Stimulated activated naive B cell treated with anti-CD40 and anti-IgM and Interleukin-4, amounts not matched to agents 10 μg/mL and 1 μg/mL and 100 μg/mL, for 72 hours (primary cell): ENCODE measurements at places on chromosomes 1 and 21.

GRCh38 chr1:229869687-229870086, 197.4 kb upstream of the GALNT2 start:
- no peak for DNase-seq
- no peak overlapping the region for H3K27ac ChIP-seq
- no peaks in the 10 kb centered on the region for H3K36me3 ChIP-seq
- H3K4me1 ChIP-seq = no peaks in the 10 kb centered on the region

GRCh38 chr1:198793714-198794113, 154.9 kb downstream of the PTPRC start:
- peaks cover 7% of the 10 kb centered on the region for H3K4me1 ChIP-seq
- H3K27ac ChIP-seq = no peak overlapping the region
- no peak overlapping the region for H3K4me3 ChIP-seq
- DNase-seq = no peak

DNA sequence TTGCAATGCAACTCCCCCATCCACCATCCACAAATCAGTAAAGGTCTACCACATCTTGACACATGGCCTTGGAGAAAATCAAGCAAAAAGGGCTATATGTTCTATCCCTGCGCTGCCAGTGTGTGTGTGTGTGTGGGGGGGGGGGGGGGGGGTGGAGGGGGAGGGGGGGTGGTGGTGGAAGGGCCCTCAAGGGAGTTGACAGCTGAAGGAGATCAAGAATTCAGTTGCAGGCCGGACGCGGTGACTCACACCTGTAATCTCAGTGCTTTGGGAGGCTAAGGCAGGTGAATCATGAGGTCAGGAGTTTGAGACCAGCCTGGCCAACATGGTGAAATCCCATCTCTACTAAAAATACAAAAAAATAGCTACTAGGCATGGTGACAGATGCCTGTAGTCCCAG, 37.6 kb upstream of the CLIC4 start:
- no peak overlapping the region for H3K27ac ChIP-seq
- DNase-seq = no peak
- H3K4me3 ChIP-seq = no peak overlapping the region
- H3K36me3 ChIP-seq = peaks cover 3% of the 10 kb centered on the region

DNA sequence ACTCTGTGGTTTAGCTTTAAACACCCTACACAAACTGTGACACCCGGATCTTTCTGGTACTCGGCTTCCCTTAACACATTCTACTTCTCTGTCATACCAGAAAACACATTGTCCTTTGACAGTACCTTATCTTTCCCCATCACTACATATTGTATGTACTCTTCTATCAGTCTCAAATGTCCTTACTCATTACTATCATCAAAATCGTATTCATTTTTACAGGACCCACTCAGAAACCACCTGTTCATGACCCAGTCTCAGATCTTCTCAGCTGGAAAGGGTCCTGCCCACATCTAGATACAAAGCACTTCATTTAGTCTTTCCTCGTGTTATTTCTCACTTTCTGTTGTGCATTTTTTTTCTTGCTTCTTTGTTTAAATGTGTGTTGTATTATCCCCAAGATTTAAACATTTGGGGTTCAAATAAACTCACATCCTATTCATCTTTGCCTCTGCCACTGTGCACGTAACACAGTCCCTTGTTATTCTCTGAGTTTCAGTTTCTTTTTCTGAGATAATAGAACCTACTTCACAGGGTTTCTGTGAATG, 27.7 kb downstream of the CD34 start:
- no peak for DNase-seq
- H3K36me3 ChIP-seq = no peaks in the 10 kb centered on the region
- H3K27ac ChIP-seq = peak overlapping the region; percentile 76
- peaks cover 29% of the 10 kb centered on the region for H3K4me1 ChIP-seq
- peak overlapping the region; percentile 78 for H3K4me3 ChIP-seq

GRCh38 chr1:81820765-81821164, 20.0 kb downstream of the ADGRL2 start:
- no peaks in the 10 kb centered on the region for H3K27me3 ChIP-seq

DNA sequence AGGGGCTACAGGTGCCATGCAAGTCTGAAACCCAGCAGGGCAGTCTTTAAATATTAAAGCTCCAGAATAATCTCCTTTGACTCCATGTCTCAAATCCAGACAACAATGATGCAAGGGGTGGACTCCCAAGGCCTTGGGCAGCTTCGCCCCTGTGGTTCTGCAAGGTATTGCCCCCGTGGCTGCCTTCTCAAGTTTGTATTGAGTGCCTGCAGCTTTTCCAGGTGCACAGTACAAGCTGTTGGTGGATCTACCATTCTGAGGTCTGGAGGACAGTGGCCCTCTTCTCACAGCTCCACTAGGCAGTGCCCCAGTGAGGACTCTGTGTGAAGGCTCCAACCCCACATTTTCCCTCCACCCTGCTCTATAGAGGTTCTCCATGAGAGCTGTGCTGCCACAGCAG, 3.7 kb upstream of the MROH9 start:
- H3K4me3 ChIP-seq = no peak overlapping the region
- no peak for DNase-seq
- no peaks in the 10 kb centered on the region for H3K36me3 ChIP-seq
- no peak overlapping the region for H3K27ac ChIP-seq

DNA sequence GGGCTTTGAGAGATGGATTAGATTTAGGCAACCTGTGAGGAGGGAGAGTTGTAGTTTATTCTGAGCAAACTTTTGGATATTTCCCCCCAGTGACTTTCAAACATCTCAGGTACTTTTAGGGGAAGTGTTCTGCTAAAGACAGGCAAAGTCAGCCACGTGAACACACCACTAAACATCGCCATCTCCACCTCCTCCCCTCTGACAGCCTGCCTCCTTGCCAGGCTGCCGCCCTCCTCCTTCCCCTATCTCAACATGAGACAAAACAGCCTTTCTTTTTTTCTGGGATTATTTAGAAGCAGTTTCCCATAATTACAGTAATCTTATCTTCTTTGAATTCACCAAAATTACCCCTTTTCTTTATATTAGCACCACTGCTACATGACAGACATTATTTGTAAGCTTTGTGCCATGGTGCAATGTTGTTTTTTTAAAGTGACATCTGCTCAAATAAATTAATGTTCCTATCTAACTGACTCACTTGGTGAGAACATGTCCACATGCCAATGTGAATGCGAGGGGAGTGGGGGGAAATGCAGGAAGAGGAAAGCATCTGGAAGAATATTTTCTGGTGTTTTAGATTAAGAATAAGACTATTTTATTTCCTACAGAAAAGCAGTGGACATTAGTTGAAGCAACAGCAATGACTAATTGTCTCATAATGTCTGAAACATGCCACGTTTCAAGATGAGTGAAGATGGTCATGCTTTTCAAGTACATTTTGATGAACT, 147.8 kb upstream of the ATP1B1 start:
- no peaks in the 10 kb centered on the region for H3K4me1 ChIP-seq
- H3K27me3 ChIP-seq = peaks cover 23% of the 10 kb centered on the region
- no peak overlapping the region for H3K27ac ChIP-seq
- no peak for DNase-seq

- H3K27ac ChIP-seq = no peak overlapping the region
- no peaks in the 10 kb centered on the region for H3K4me1 ChIP-seq
- H3K4me3 ChIP-seq = no peak overlapping the region
- no peaks in the 10 kb centered on the region for H3K36me3 ChIP-seq
- no peaks in the 10 kb centered on the region for H3K27me3 ChIP-seq
Observed at GRCh38 chr1:210189426-210189825, 43.2 kb upstream of the SERTAD4 start.

DNA sequence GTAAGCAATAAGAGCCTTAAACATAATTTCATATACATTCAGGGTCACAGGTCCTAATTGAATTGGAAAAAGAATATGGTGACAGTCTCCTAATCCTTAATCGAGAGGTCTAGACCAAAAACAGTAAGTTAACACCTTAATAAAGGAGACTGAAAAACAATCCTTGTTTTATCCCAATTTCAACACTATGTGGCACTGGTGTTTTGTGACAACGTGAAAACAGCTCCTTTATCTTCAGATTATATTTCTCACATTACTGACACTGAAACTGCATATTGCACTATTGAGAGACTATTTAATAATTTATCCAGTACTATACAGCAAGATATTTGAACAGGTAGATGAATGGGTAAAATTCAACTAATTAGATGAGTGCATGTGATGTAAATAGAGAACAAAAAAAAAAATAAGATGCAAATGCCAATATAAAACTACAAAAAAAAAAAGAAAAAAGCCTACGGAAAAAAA, 34.1 kb downstream of the TP53BP2 start:
- no peak overlapping the region for H3K27ac ChIP-seq
- peaks cover 7% of the 10 kb centered on the region for H3K4me1 ChIP-seq
- no peaks in the 10 kb centered on the region for H3K27me3 ChIP-seq

DNA sequence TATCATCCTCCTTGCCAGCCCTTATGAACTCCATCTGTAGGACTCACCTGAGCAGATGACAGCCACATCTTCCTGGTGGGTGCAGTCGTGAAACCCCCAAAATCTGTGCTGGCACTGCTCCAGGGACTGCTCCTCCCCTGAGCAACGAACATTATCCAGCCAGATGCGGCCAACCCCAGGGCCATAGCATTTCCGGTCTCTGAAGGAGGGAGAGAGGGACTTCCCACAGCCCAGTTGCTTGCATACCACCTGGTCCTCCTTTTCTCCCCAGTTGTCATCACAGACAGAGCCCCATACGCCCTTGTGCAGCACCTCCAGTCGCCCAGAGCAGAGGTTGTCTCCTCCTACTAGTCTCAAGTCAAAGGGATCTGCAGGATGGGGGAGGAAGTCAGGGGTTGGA, 8.5 kb downstream of the CD5L start:
- H3K4me1 ChIP-seq = peaks cover 26% of the 10 kb centered on the region
- peak overlapping the region; percentile 47 for H3K4me3 ChIP-seq
- peak overlapping the region; percentile 77 for H3K27ac ChIP-seq
- DNase-seq = no peak
- H3K36me3 ChIP-seq = no peaks in the 10 kb centered on the region

DNA sequence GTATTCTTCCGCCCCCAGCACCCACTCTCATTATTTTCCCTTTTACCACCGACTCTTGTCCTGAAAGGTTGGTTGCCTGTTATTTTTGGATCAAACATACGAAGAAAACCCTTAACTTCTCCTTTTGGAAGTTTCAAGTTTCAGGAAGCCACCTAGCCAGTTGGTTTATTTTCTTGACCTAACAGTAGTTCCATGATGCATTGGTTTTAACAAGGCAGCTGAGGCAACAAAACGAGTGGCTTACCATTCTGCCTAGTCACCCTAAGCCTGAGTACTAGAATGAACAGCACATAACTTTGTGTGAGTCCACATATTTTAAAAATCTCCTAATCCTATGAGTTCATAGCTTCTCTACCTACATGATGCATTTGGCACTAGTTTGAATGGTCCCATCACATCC, 28.9 kb downstream of the OLFM3 start:
- no peak overlapping the region for H3K27ac ChIP-seq
- no peaks in the 10 kb centered on the region for H3K36me3 ChIP-seq
- H3K27me3 ChIP-seq = peaks cover 4% of the 10 kb centered on the region
- H3K4me3 ChIP-seq = no peak overlapping the region

DNA sequence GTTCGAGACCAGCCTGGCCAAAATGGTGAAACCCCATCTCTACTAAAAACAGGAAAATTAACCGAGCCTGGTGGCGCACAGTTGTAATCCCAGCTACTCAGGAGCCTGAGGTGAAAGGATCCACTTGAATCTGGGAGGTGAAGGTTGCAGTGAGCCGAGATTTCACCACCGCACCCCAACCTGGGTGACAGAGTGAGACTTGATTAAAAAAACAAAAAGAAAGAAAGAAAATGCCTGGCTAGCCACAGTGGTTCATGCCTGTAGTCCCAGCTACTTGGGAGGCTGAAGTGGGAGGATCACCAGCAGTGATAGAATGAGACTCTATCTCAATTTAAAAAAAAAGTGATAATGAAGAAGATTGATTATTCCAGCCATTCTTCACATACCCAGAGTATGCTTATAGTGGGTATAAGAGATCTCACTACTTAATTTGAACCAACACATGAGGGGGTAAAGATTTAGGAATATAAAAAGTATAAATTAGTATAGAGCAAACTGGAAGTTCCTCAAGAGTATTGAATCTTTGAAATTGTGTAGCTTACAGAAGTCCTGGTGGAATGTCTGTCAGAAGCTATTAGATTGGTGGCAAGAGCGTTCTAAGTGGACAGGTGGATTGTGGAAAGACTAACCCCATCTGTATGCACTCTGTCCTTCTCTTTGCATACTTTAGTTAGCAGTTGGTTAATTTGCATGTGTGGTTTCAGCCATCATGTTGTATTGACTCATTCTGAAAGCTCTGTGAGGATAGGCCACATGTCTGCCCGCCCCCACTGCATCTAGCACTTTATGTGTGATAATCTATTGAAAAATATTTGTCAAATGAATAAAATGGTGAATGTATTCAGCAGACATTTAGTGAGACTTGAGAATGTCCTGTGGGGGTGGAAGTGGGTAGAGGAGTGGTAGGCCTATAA, 25.0 kb downstream of the RLF start:
- H3K36me3 ChIP-seq = peaks cover 10% of the 10 kb centered on the region
- peak overlapping the region; percentile 35 for H3K4me3 ChIP-seq
- H3K4me1 ChIP-seq = peaks cover 54% of the 10 kb centered on the region
- peak overlapping the region; percentile 80 for H3K27ac ChIP-seq
- no peaks in the 10 kb centered on the region for H3K27me3 ChIP-seq

GRCh38 chr1:57517587-57518374, 93.9 kb upstream of the DAB1 start:
- no peak overlapping the region for H3K27ac ChIP-seq
- H3K4me3 ChIP-seq = no peak overlapping the region
- H3K36me3 ChIP-seq = no peaks in the 10 kb centered on the region

DNA sequence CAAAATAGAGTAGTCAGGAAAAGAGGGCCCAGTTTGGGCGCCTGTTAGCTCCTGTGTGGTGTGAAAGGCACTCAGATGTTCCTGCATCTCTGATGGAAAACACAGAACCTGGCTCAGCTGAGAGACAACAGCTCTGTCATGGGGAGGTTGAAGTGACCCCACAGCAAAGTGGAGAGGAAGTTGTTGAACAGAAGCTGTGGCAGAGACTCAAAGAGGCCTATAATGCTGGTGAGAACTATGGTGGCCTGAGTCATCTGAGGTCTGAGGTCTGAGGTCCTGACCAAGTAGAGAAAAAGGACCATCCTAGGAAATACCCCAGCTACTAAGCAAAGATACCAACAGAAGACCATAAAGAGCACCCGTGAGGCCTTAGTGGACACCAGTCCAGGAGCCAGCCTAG, 45.6 kb upstream of the JAK1 start:
- peak overlapping the region; percentile 49 for H3K27ac ChIP-seq
- H3K4me3 ChIP-seq = no peak overlapping the region
- no peak for DNase-seq
- H3K4me1 ChIP-seq = peaks cover 17% of the 10 kb centered on the region
- no peaks in the 10 kb centered on the region for H3K27me3 ChIP-seq

- no peaks in the 10 kb centered on the region for H3K4me1 ChIP-seq
- H3K4me3 ChIP-seq = no peak overlapping the region
- no peaks in the 10 kb centered on the region for H3K36me3 ChIP-seq
- no peaks in the 10 kb centered on the region for H3K27me3 ChIP-seq
- no peak overlapping the region for H3K27ac ChIP-seq
Observed at GRCh38 chr1:3022511-3022973, 1.3 kb downstream of the ACTRT2 start.

DNA sequence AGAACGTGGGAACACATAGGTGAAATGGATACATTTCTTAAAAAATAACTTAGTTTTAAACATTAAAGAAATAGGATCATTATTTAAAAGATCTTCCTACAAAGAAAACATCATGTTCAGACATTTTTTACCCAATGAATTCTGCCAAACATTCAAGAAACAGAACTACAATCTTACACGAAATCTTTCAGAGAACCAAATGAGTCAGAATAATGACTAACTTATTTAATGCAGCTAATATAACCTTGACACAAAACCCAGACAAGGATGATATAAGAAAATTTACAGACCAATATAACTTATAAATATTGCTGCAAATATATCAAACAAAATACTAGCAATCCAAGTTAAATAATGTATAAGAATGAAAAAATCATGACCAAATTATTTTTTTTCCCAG, 220.1 kb upstream of the KCNK2 start:
- no peaks in the 10 kb centered on the region for H3K4me1 ChIP-seq
- DNase-seq = no peak
- no peaks in the 10 kb centered on the region for H3K27me3 ChIP-seq
- no peak overlapping the region for H3K27ac ChIP-seq
- H3K36me3 ChIP-seq = no peaks in the 10 kb centered on the region
